Sigmoid colon (tissue), 7 donors: ENCODE measurements at places on chromosomes 16 and 17. TPM values are rescaled to one million over a fixed set of nuclear protein-coding genes. Genes with fewer than 3 reads are reported as not detected.

The CEMP1 gene
- not detected for total RNA-seq

The SGF29 gene
- 47.1 TPM for total RNA-seq

The CDT1 gene
- 0.71 TPM for total RNA-seq

DNA sequence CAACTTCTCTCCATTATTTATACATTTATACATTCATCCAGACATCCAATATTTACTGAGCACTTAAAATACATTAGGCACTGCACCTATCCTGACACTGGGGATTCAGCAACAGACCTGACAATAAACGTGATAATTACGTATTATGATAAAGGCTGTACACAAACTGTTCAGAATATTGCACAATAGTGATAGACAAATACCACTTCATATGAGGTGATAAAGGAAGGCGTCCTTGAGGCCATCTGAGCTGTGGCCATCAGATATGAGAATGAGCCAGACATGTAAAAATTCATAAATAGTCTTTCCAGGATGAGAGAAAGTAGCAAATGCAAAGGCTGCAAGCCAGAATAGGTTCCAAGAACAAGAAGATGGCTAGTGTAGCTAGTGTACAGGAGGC is 8.6 kb downstream of the USP32 start:
- H3K27ac ChIP-seq, result no peak overlapping the region
- peaks cover 39% of the 10 kb centered on the region for H3K4me1 ChIP-seq
- H3K36me3 ChIP-seq, result no peaks in the 10 kb centered on the region
- DNase-seq, result no peak
- no peak overlapping the region for H3K4me3 ChIP-seq

DNA sequence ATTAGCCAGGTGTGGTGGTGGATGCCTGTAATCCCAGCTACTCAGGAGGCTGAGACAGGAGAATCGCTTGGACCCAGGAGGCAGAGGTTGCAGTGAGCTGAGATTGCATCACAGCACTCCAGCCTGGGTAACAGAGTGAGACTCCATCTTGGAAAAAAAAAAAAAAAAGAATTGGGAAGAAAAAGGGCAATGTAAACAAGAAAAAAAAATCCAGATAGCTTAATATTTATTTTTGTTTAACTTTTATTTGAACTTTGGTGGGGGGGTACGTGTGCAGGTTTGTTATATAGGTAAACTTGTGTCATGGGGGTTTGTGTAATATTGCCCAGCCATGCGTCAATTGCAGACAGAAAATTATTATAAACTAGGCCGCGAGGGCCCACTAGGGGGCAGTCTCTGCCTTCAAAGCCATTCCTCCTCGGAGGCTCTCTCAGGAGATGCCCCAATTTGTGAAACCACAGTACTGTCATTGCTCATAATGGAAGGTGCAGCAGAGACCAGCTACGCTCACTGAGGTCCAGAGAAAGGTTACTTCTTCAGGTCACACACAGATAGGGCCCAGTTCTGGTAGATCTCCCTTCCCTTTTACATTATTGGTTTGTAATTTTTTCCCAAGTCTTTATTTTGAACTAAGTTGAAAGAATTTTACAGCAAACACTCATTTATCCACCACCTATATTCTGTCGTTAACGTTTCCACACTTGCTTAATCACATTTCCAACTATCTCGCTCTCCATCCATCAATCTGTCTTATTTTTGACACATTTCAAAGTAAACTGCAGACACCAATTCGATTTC is 206.2 kb downstream of the PRKCB start:
- no peak for DNase-seq
- H3K36me3 ChIP-seq, result no peaks in the 10 kb centered on the region
- H3K4me1 ChIP-seq, result no peaks in the 10 kb centered on the region
- H3K27ac ChIP-seq, result no peak overlapping the region

- no peaks in the 10 kb centered on the region for H3K27me3 ChIP-seq
- H3K4me1 ChIP-seq, result peaks cover 33% of the 10 kb centered on the region
- H3K4me3 ChIP-seq, result peak within 1 kb of the TSS; percentile 69
- DNase-seq, result peak; percentile 91
- H3K36me3 ChIP-seq, result peaks cover 27% of the 10 kb centered on the region
- H3K27ac ChIP-seq, result peak within 1 kb of the TSS; percentile 97
These were observed at the start of gene ZNF778 for GRCh38 chr16:89217388-89218191. ZNF778 (plus strand) TSS chr16:89217703; CDS start chr16:89221128, 3,425 bp downstream.

GRCh38 chr17:74419928-74420411 is 11.9 kb upstream of the GPRC5C start:
- H3K4me3 ChIP-seq, result no peak overlapping the region
- no peak overlapping the region for H3K27ac ChIP-seq
- H3K4me1 ChIP-seq, result no peaks in the 10 kb centered on the region
- DNase-seq, result no peak
- H3K27me3 ChIP-seq, result no peaks in the 10 kb centered on the region

DNA sequence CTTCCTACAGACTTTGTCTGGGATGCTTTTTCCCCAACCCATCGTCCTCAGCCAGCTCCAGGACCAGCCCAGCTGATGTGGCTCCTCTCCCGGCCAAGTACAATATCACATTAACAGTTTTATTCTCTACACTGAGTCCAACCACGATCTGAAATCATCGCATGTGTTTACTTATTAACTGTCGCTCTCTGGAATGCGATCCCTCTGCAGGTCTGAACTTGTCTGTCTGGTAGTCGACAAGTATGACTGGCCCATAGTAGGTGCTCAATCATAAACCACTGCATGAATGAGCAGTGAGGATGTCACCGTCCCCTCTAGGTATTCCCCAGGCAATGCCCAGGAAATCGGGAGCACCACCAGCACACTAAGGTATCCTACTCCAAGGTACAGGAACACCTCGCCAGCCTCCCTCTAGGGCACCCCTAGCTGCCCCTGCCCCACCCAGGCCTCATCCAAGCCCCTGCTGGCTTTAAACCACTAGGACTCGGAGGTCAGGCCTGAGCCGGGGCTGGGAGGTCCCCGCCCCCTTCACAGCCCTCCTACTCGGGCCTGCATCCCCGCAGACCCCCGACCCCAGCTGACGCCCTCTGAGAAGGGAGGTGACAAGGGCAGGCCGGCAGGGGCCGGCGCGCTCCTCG is 27.7 kb downstream of the RTN4RL1 start:
- no peaks in the 10 kb centered on the region for H3K27me3 ChIP-seq
- no peaks in the 10 kb centered on the region for H3K36me3 ChIP-seq
- DNase-seq, result no peak
- no peak overlapping the region for H3K4me3 ChIP-seq

DNA sequence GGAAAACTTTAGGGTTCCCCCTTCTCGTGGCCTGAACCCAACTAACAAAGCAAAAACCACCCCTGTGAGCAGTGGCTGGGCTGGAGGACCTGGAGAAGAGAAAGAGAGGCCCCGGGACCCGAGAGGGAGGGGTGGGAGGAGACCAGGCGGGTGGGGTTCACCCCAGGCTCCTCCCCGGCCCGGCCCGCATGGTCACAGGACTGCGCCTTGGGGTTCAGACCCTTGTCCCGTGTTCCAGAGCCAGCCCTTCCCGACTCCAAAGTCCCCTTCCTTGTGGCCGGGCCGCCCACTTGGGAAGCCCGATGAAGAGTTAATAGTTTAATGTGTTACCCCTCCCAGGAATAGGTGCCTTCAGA is 852 bp downstream of the MARVELD3 start:
- peaks cover 45% of the 10 kb centered on the region for H3K27me3 ChIP-seq
- peak overlapping the region; percentile 34 for H3K4me3 ChIP-seq
- H3K36me3 ChIP-seq, result no peaks in the 10 kb centered on the region

GRCh38 chr17:49994085-49995054 is 654 bp downstream of the DLX3 start:
- peaks cover 38% of the 10 kb centered on the region for H3K4me1 ChIP-seq
- no peak for DNase-seq
- H3K27ac ChIP-seq, result no peak overlapping the region
- peaks cover 90% of the 10 kb centered on the region for H3K27me3 ChIP-seq

DNA sequence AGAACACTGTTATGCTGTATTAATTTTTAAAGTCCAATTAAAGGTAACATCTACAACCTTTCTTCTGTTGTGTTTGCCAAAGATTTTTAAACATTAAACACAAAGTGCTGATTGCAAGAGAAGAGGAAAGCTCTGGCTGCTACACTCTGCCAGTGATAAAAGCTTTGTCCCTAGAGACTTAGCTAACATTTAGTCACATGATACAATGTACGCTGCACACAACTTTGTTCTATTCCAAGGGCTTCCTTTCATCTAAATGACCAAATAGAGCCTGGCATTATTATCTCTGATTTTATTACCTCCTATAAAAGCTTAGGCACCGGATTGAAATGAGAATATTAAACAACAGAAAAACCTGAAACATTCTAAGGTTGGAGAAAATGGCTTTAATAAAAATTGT is 388.7 kb upstream of the PMFBP1 start:
- no peaks in the 10 kb centered on the region for H3K4me1 ChIP-seq
- H3K27me3 ChIP-seq, result no peaks in the 10 kb centered on the region
- no peak overlapping the region for H3K4me3 ChIP-seq
- no peak for DNase-seq
- no peaks in the 10 kb centered on the region for H3K36me3 ChIP-seq

- no peaks in the 10 kb centered on the region for H3K36me3 ChIP-seq
- peak overlapping the region; percentile 7 for H3K27ac ChIP-seq
- H3K4me1 ChIP-seq, result no peaks in the 10 kb centered on the region
- H3K4me3 ChIP-seq, result no peak overlapping the region
- no peak for DNase-seq
These were observed 95.6 kb downstream of the SMG6 start for GRCh38 chr17:2207815-2208515.

DNA sequence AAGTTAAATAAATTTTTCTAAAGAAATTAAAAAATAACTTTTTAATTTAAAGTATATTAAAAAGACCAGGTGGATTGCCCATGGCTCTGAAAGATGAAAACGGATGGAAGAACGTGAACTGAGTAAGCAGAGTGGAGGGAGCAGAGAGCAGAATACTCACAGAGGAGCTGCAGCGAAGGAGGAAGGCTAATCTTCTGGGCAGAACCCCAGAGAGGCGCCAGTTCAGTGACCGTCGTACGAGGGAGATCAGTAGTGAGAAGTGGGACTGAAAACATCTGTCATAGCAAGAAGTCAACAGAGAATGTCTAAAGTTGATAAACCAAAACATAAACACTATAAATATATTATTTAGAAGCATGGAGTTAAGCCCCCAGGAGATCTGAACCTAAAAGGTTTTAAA is 34.9 kb downstream of the UBE2G1 start:
- no peaks in the 10 kb centered on the region for H3K36me3 ChIP-seq
- H3K27ac ChIP-seq, result peak overlapping the region; percentile 7
- H3K4me1 ChIP-seq, result peaks cover 65% of the 10 kb centered on the region
- no peak for DNase-seq

DNA sequence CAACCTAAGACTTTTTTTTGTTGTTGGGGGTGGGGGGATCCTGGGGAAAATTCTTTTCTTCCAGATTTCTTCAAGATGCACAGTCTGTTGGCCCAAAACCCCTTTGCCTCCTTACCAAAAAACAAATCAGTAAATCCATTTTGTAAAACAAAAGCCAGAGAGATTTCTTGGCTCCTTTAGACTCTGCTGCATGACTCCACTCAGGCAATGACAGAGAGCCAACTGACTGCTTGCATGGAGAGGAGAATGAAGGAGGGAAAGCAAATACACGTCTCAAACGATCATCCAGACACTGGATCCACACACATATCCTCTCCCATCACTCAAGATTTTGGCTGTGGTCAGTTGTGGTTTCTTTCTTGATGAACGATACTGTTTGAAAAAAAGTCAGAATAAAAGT is 13.8 kb downstream of the COPRS start:
- no peaks in the 10 kb centered on the region for H3K27me3 ChIP-seq
- no peak for DNase-seq
- H3K27ac ChIP-seq, result no peak overlapping the region
- H3K4me3 ChIP-seq, result no peak overlapping the region

GRCh38 chr17:81027591-81028505 is 7.1 kb upstream of the BAIAP2 start:
- H3K4me1 ChIP-seq, result peaks cover 40% of the 10 kb centered on the region
- peak; percentile 70 for DNase-seq
- H3K27me3 ChIP-seq, result no peaks in the 10 kb centered on the region
- H3K4me3 ChIP-seq, result peak overlapping the region; percentile 11

GRCh38 chr16:65875381-65876055 is 491.0 kb upstream of the CDH5 start:
- DNase-seq, result no peak
- H3K27me3 ChIP-seq, result no peaks in the 10 kb centered on the region
- no peak overlapping the region for H3K4me3 ChIP-seq
- H3K36me3 ChIP-seq, result no peaks in the 10 kb centered on the region

DNA sequence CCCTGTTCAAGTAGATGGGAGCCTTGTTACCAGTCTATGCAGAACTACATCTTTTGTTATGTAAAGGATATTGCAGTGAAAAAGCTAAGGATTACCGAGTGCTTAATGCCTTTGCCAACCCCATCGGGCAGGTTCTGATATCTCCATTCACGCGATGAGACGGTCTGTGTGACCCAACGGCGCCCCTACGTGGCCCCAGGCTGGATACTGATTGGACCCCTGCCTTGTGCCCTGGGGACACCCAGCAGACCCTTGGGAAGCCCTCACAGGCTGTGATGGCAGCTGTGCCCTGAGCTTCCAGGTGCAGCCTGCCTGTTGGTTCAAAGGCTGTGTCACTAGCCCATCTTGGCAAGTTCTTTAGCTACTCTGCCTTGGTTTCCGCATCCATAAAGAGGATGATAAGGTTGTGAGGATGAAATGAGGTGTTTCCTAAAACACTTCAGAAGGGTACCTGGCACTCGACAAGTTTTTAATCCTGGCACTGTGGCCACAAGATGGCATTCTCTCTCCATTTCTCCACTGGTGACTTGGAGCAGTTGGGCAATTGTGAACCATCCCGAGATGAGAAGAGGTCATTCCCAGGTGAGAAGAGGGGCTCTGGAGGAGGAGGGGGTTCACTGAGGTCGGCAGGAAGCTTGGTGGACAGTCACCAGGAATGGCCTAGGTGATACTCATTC is 33.6 kb downstream of the HAPSTR1 start:
- DNase-seq, result no peak
- H3K27me3 ChIP-seq, result no peaks in the 10 kb centered on the region
- no peak overlapping the region for H3K4me3 ChIP-seq
- peaks cover 26% of the 10 kb centered on the region for H3K36me3 ChIP-seq
- no peak overlapping the region for H3K27ac ChIP-seq

DNA sequence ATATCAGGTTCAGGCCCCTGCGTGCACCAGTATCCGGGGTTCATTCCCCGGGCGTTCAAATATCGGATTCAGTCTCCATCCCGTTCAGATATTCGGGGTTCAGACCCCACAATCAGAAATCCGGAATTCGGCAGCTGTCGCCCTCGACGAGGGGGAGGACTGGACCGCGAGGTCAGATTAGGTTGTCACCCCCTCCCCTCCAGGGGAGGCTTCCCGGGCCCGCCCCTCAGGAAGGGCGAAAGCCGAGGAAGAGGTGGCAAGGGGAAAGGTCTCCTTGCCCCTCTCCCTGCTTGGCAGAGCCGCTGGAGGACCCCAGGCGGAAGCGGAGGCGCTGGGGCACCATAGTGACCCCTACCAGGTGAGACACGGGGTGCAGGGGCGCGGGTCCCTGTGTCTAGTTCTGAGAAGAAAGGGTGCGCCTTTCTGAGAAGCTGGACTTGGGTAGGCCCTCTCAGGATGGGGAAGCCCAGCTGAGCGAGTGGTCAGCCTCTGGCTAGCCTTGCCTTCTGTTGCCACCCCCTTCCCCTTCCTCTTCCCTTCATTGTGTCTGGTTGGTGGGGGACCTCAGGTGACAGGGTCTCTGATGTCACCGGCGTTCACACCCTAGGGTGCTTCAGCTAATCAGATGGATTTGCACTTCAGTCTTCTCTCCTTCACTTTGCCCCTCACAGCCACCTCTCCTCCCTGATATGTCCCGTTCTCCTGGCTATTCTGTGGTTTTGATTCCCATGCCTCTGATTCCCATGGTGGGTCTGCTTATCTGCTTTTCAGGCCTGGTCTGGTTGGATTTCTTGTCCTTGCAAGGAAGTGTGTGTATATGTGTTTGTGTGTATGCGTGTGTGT is 844 bp downstream of the TAOK2 start:
- peaks cover 16% of the 10 kb centered on the region for H3K36me3 ChIP-seq
- no peak for DNase-seq
- H3K27ac ChIP-seq, result peak overlapping the region; percentile 92
